ENCODE measurements at places on chromosomes 3 and 15.
A peak's percentile ranks its signal among the peaks of the same experiment; 100 is the strongest.

DNA sequence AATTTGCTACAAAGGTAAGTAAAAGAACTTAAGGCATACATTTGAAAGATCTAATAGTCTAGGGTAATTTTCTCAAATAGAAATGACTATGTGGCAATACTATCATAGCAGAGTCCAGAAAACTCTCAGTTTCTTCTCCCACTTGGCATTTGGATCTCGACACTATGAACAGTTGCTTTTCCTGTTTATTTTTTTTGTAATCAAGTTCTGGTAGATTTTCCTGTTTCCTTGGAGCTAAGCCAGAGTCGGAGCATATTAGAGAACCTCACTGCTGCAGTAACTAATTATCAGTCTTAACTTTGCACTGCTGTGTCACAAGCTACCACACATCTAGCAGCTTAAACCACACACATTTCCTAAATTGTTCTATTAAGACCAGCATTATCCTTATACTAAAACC lies 44.9 kb upstream of the ZNF385D start:
- no peak for DNase-seq

DNA sequence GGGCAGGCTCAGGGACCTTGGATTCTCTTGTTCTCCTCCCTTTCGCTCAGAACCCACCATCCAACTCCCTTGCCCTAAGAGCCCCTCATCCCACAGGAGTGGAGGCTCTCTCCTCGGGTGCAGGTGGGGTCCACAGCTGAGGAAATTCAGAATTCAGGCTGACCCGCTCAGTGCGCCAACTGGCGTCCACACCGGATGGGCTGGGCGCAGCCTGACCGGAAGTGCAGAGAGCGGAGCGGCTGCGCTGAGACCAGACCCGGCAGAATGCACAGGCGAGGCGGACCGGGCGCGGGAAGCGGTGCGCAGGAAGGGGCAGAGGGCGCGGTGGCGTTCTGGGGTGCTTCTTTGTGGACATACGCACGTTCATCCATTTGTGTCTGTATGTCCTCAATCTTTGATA lies 210.4 kb upstream of the NDN start:
- DNase-seq, result no peak

GRCh38 chr3:154334973-154335420 lies 10.7 kb upstream of the DHX36 start:
- peak; percentile 12 for DNase-seq

DNA sequence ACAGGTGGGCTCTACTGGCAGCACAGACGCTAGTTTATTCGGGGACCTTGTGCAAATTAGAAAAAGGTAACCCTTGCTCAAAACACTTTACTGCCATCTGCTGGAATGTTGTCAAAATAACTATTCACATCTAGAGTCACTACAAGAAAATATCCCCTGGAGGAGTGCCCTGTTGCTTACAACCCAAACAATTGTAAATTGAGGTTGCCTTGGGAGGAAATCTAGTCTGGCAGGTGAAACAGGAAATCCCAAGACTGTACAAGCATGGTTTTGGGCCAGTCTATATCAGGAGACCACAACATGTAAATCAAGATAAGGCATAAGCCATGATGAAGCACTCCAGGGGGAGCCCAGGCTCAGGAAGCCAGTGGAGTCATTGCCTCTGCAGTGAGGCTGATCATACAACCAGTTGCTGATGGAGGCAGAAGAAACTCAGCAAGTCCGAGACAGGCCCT lies 136.8 kb upstream of the ACP3 start:
- DNase-seq, result peak; percentile 48

DNA sequence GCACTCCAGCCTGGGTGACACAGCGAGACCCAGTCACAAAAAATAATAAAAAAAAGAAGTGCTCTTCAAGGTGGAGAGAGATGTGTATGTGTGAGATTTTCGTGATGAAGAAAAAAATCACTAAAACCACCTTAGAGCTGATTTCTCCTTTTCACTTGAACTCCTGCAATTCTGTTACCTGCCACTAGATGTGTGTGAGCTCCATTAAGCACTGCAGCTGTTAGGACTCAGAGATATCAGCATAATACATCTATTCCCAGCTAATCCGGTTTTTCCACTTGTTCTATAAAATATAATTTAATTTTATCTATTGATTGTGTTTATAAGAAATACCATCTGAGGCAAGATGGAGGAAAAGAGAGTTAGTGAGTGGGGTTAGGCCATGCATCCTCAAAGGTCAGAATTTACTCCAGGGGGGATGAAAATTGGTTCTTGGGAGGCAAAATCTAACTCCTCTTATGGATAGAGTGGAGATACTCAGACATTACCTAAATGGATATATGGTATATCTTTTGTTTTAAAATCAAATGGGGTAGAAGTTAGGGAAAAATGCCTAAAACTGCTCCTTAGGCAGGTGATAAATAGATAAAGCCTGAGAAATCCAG lies 152.7 kb downstream of the IL20RB start:
- DNase-seq, result no peak

DNA sequence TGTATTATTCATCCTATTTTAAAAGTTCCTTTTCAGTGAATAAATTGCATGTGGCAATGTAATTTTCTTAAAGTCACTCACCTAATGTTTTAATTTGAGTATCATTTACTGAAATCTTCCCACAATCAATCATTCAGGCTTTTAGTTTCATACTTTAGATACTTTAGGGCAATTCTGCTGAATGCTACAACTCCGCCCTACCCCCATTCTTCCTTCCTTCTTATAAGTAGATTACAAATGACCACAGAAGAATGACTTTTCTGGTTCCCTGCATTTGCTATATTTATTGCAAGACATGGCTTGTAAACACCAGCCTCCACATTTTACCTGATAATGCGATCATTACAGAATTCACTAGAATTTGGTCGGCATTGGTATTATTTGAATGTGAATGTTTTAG lies 1061.9 kb downstream of the FHIT start:
- no peak for DNase-seq

DNA sequence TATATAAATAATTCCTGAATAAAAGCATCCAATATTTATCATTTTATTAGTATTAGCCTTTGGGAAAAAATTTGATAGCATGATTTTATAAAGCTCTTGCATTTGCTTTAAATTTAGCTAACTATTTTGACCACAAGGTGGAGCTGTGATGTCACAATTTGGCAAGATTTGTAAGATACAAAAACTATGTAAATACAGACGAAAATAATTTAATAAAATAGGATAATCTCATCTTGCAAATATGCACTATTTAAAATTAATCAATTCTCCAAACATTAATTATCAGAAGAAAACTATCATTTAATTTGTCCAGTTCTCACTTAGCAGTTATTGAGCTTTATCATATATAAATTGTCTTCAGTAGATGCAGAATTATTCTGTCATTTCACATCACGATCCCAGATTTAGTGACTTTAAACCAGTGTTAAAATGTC lies 95.4 kb downstream of the PLOD2 start:
- DNase-seq, result peak; percentile 74

DNA sequence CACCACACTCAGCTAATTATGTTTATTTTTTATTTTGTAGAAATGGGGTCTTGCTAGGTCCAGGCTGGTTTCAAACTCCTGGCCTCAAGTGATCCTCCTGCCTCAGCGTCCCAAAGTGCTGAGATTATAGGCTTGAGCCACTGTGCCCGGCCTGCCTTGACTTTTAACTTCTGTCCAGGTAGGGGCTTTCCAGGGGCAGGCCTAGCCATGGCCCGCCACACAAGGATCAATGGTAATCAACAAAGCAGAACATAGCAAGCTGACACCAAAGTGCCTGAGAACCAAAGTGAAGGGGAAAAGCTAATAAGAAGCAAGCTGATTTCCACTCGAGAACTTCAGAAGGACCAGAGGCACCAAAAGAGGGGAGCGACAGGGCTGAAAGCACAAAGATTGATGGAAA lies 9.4 kb upstream of the CRTC3 start:
- DNase-seq, result no peak

- DNase-seq, result no peak
Observed at GRCh38 chr3:186525369-186526255, 18.6 kb downstream of the CRYGS start.

- DNase-seq, result no peak
Observed at GRCh38 chr3:142215106-142215505, 10.3 kb downstream of the GK5 start.

DNA sequence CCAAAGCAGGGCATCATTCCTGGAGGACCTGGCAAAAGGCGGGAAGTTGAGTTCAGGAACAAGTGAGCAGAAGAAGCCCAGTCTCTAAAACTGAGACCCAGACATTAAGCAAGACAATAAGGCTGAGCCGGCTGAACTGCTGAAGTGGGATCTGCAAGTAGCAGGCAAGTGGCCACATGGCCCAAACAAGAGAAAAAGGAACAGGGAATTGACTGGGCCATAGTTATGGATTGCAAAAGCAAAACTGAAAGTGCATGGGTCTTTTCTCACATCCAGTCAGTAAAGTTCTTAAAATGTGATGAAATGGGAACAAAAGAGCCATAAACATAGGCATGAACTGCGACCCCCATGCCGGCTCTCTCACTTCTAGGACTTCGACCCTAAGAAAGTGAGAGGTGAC lies 101.2 kb downstream of the SCN11A start:
- no peak for DNase-seq

- no peak for DNase-seq
Observed at GRCh38 chr15:57553526-57553925, 38.2 kb upstream of the MYZAP start.

DNA sequence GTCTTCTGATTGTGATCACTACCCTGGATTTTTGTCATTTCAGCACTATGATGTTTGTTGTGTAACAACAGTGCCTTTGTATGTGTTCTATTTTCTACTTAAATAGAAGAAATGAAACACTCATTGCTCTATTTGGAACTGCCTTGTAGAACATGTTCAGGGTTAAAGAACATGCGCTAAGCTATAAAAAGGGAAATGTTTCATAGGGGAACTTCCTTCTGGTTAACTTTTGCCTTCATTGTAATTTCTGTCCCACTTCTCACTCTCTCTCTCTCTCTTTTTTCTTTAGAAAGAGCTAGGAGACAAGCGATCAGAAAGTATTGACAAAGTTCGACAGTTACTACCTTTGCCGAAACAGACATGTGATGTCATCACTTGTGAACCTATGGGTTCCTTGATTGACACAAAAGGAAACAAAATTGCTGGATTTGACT lies at the start of gene P2RY12:
Gene P2RY12, minus strand, starts transcription at position 13 of the 434 bp plus-strand sequence. CDS start 45,908 bp downstream, outside the sequence.
- DNase-seq, result no peak

GRCh38 chr15:25783134-25783533 lies 80.0 kb downstream of the ATP10A start:
- DNase-seq, result no peak

GRCh38 chr15:37134699-37135131 lies 34.4 kb upstream of the MEIS2 start:
- peak; percentile 9 for DNase-seq

Data from NCI-H774 (cell line).